Vagina (tissue), 2 donors: ENCODE measurements at places on chromosomes 5 and 9.
A peak's percentile ranks its signal among the peaks of the same experiment; 100 is the strongest.

GRCh38 chr9:85510830-85511504, 230.8 kb downstream of the AGTPBP1 start:
- no peak for DNase-seq

DNA sequence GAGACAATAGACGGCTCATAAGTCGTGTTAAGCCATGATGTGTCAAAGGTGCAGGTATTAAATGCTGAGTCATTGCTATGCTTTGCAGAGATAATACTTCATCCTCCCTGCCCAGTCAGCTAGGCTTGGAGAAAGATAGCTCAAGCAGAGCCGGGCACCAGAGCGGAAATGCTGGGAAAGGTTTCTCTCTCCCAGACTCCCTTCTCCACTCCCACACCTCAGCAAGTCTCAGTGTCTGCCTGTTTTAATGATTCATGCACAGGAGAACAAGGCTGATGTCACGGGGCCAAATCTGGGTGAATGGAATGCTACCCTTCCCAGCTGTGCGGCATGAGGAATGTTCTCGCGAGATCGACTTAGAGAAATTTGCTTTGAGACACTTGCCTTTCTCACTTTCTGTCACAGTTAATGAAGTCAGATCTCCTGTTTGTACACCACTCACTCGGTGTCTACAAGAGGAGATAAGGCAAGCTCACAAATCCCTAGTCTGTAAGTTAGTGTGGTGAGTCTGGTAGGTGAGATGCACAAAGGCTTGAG, 204.4 kb downstream of the EFNA5 start:
- no peak for DNase-seq

DNA sequence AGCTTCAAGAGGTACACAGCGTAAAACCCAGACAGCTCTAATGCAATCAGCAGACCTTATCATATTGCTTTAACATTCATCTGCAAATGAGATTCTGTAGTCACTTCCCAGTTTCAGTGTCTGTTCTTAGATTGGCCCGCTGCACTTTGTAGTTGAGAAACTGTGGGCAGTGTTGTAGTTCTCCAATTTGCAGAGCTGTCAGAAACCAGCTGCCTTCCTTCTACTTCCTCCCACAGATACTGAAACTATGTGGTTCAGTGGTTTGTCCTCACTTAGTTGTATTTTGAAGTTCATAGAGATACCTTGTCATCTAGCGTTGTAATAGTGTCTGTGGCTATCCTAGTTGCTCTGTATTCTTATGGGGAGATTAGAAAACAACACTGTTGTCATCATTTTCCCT, 39.6 kb upstream of the TRIM36 start:
- no peak for DNase-seq

GRCh38 chr5:170484847-170485615, 18.8 kb upstream of the KCNIP1 start:
- DNase-seq = peak; percentile 52

GRCh38 chr9:76537150-76537646, 78.2 kb downstream of the GCNT1 start:
- no peak for DNase-seq

GRCh38 chr9:133050781-133051180, 11.0 kb upstream of the CEL start:
- no peak for DNase-seq

DNA sequence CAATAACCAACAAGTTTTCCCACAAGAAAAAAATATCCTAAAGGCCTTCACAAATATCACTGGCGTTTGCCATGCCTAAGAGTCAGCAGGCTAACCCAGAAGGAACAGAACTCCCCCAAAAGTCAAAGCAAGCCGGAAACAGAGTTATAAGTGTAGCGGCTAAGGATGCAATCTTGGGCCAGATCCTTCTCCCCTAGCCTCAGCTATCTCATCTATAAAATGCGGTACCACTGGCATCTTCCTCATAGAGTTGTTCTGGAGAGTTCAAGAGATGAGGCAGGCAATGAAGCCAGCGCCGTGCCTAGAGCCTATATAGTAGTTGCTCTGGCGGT, 632 bp downstream of the DPM2 start:
- DNase-seq = no peak

GRCh38 chr9:93008457-93008856, 50.0 kb upstream of the SUSD3 start:
- peak; percentile 18 for DNase-seq

DNA sequence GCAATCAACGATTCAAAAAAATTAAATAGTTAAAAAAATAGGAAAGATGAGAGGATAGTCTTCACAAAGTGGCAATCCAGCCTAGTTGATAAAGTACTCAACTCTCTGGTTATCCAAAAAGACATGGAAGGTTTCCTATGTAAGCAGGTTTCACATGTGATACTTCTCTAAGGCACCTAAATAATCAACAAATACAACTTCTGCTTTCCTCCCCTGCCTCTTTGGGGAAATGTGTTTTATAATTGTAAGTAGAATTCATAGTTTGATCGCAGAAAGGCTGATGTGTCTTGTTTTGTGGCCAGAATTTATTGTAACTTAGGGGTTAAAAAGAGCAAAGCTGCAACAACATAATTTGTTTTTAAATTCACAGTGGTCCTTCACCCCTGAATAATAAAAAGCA, 855.5 kb upstream of the DMAC1 start:
- DNase-seq = no peak

- DNase-seq = no peak
Measured at GRCh38 chr5:77957-78804, 13.8 kb upstream of the PLEKHG4B start.

DNA sequence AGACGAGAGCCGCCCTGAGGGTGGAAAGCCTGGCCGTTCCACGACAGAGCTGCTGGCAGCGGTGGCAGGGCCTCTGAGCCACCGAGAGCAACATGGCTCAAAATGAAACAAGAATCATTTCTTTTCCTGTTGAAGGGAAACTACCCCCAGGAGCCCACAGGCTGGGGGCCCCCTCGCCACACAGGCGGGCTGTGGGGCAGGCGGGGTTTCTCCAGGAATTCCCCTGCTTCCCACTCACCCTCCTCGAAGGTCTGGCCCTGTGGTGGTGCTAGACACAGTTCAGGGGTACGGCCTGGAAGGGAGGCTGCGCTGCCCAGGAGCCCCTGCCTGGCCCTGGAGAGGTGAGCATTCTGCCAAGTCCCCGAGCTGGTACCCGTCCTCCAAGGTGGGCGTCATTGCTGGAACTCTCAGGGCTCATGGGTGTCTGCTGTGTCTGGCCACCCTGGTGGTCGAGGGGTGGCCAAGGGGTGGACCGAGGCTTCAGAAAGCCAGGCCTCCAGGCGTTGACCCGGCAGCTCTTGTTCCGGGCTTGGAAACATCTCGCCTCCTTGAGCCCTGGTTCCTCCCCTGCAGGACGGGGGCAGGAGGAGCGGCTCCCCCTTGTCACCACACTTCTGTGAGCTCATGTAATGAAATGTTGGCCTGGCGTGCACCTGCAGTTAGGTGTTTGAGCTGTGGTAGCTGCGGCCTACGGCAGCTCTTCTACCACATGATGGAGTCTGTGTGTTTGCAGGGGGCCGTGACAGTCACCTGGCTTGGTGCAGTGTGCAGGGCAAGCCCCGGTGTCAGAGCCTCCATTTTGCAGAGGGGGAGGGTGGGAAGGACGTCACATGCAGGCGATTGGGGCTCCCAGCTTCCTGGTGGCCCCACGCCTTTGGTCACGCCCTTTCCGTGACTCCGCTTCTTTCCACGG, 65.3 kb downstream of the RXRA start:
- no peak for DNase-seq

DNA sequence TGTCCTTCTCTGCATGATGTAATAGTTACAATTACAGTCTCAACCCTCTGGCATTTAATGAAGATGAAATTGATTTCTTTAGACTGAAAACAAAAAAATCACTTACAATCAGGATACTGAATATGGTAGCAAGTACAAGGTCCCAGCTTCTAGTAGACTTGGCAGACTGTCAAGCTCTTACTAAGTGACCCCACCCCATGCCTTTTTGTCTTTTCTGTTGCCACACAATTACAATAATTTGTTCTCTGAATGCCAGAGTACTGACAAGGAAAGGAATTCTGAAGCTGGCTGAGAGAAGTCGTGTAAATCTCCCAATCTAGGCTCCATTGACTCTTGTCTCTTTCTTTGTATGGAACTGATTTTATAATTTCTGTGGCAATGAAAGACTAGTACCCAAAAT, 154.2 kb downstream of the TMC1 start:
- no peak for DNase-seq

DNA sequence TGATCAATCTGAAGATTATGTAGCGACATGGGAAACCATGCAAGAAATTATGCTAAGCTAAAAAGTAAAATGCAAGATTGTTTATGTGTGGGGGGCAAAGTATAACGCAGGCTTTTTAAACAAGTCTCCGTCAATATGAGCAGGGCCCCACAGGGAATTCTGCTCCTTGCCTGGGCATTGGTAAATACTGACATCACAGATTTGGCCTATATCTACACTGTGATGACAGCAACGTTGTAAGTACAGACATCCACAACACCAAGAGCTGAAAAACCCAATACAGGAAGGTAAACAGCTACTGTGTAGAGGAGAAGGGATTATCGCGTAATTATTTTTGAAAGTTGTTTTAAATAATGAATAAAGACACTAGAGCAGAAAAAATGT, 74.5 kb upstream of the SLC25A51 start:
- DNase-seq = no peak

DNA sequence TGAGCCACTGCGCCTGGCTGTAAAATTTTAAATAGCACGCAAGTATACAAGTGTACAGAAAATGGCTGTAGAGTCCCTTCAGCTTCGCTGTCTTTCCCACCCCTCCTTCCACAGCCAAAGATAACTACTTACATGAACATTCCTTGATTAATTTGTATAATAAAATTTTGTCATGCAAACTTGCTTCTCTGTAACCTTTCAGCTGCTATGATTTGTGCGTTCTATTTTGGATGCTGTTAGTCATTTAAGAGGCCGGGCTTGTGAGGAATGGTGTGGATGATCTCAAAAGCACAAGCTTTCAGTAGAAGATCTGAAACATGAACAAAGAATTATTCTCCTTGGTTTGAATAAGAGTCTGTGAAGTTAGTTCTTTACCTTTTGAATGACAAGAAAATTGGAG, 115.0 kb upstream of the TLE1 start:
- no peak for DNase-seq

DNA sequence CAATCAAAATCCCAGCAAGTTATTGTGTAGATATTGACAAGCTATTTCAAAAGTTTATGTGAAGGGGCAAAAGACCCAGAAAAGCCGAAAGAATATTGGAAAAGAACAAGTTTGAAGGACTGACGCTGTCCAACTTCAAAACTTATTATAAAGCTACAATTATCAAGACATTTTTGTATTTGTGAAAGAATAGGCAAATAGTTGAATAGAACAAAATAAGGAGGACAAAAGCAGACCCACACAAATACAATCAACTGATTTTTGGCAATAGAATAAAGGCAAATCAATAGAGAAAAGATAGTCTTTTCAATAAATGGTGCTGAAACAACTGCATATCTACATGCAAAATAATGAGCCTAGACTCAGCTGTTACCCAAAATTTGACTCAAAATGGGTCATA, 807.7 kb upstream of the CDH6 start:
- no peak for DNase-seq

GRCh38 chr5:65482296-65482735, 596 bp upstream of the ADAMTS6 start:
- no peak for DNase-seq

- DNase-seq = no peak
Measured at GRCh38 chr9:81690251-81690851, 1.0 kb upstream of the TLE1 start.

GRCh38 chr9:89864731-89865130, 259.9 kb downstream of the GADD45G start:
- DNase-seq = no peak

GRCh38 chr5:38329132-38329715, 70.9 kb downstream of the EGFLAM start:
- DNase-seq = no peak

DNA sequence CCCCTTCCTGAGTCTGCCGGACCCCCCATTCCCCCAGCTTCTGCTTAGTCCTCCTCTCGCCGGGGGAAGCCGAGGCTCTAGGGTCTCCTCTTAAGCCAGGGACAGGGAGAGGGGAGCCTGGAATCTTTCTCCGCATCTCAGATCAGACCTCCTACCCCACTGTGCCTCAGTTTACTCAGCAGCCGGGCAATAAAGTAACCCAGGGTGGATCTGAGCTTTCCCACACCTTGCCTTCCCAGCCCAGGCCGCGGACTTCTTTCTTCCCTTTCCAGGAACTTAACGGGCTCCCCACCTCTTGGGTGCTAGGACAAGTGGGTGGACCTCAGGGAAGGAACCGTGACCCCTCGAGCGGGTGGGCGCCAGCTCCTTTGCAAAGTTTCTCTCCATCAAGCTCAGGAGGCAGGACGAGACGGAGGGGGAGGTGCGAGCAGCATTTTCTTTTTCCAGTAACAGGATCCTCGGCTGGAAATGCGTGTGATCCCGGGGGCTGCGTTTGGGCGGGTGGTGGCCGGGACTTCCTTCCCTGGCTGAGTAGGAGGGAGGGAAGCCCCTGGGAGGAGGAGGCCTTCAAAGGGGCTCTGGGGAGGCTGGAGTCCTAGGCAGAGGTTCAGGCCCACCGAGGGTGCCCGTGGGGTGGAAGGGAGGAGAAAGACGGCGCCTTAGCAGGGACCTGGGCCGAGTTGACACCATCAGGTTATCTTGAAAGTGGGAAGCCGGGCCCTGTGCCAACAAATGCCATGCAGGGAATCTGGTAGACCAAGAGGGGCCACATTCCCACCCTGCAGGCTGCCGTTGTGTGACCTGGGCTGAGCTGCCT, 795 bp downstream of the DAB2IP start:
- no peak for DNase-seq

- no peak for DNase-seq
Measured at GRCh38 chr9:87580941-87581438, 83.3 kb downstream of the DAPK1 start.

GRCh38 chr5:151199581-151200185, 24.2 kb downstream of the CCDC69 start:
- DNase-seq = peak; percentile 1

DNA sequence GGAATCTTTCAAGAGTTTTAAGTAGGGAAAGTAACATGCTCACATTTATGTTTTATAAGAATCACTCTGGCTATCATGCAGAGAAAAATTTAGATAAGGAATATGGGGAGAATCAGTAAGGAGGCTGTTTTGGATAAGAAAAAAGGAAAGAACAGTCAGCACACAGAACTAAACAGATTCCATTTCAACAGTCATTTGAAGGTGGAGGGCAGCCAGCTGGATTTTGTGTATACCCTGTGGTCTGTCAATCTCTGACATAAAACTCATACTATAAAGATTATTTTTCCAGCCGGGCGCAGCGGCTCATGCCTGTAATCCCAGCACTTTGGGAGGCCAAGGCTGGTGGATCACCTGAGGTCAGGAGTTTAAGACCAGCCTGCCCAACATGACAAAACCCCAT, 64.2 kb downstream of the PCA3 start:
- no peak for DNase-seq

DNA sequence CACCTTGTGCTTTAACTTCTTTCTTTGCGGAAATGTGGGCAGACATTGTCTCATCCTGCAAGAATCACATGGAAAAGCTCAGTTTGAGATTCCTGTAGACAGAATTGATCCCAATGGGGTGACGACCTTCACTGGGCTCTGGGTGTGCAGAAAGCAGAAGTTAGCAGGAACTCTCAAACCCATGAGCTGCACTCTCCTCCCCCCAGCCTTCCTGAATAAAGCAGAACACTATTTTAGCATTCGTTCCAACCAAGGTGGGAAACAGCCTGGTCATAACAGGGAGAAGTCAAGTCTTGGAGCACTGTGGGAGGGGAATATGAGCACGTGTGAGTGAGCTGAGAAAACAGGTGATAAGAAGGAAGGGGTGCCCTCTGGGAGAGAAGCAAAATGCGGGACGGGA, 87.4 kb upstream of the FER start:
- DNase-seq = no peak
